ENCODE measurements at places on chromosomes 12 and 14. TPM values are rescaled to one million over a fixed set of nuclear protein-coding genes. Genes with fewer than 3 reads are reported as not detected.

DNA sequence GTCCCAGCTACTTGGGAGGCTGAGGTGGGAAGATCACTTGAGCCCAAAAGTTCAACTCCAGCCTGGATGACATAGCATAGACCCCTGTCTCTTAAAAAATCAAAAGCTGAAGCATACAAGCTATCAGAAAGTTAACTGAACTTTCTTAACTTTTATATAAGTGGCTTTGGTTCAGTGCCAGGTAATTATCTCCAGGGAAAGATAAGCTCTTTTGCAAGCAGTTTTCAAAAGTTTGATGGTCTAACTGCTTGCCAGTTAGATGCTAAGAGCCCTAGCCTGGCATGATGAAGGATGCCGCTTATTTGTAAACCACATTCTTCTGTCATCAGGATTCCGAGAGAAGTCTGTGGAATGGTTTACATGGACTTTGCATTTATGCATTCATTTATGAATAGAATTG, 409.1 kb downstream of the AEBP2 start:
- DNase-seq = no peak

DNA sequence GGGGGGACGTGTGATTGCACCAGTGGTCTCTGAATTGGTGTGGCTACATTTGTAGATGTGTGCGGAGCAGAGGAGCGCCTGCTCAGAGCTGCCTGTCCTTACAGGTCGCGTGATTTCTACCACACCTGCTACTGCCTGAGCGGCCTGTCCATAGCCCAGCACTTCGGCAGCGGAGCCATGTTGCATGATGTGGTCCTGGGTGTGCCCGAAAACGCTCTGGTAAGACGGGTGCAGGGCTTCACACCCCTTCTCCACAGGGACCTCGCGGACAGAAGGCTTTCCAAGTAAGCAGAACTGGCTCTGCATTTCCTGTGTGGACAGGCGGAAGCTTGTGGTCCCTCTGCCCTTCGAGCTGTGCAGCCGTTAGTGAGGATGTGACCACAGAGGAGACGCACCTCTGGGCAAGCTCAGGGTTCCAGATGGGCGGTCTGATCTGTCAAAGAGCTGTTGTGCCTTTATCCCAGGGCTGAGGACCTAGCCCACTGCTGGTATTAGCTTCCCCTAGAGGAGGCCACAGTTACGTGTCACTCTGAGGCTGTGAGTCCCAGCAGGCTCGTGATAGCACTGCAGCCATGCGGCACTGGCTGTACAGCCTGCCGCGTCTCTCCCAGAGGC, 47.7 kb downstream of the MAX start:
- DNase-seq = peak; percentile 17

- peak; percentile 56 for DNase-seq
Observed at GRCh38 chr12:56601503-56601902, 28.6 kb downstream of the BAZ2A start.

Gene ATL1
- 2.4 TPM for total RNA-seq

Data from natural killer cell (primary cell).